ENCODE measurements at places on chromosomes 7 and 10.

DNA sequence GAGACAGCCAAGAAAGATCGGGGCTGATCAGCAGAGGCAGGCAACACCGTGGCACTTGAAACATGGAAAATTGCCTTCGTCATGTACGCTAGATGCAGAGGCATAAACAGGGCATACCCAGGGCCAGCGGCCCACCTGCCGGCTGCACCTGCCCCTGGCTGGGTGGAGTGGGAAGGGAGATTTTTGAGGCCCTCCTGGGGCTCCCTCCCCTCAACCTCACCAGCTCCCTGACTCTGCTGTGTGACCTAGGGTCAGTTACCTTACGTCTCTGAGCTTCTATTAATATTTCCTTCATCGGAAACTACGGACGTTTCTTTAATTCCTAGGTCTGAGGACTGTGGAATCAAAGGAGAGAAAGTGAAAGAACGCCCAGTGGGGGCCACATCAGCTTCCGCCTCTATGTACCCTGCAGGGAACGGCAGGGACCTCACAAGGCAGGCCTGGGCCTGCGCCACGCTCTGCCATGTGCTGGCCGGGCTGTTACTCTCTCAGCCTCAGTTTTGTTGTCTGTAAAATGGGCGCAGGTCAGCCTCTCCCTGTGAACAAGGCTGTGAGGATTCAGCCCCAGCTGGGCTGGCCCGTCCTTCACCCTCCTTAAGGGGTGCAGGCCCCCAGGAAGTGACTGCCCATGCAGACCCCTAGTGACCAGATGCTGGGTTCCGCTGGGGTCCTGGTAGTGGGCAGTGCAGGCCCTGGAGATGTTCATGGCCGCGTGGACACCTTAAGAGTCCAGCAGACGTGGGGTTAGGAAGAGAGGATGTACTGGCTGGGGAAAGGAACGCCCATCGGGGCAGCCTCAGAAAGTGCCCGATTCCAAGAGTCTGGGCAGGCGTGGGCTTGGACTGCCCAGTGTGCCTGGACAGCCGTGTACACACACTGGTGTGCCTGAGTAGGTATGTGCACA is 22.7 kb downstream of the ELFN1 start:
- DNase-seq, result no peak

- DNase-seq, result no peak
Observed at GRCh38 chr7:80770675-80771081, 132.2 kb downstream of the CD36 start.

DNA sequence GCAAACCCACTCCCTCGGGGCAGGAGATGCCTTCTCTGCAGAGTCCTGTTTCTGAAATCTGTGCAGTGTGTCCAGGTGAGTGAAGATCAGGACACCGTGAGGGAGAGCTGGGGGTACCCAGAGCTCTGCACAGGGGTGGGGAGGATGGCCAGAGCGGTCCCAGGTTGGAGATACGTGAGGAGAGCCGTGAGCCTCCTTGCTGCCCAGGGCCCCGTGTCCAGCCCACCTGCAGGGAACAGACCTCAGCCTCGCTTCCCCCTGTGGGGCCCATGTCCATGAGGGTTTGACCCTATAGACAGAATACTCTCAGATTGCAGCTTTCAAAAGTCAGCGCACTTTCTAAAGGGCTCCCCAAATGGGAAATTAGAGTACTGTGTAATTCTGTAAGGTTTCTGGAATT is 66.5 kb upstream of the EN2 start:
- DNase-seq, result no peak

- DNase-seq, result no peak
Observed at GRCh38 chr7:146864644-146865043, 748.0 kb downstream of the CNTNAP2 start.

GRCh38 chr10:101495324-101495925 is 92.6 kb downstream of the POLL start:
- DNase-seq, result no peak

DNA sequence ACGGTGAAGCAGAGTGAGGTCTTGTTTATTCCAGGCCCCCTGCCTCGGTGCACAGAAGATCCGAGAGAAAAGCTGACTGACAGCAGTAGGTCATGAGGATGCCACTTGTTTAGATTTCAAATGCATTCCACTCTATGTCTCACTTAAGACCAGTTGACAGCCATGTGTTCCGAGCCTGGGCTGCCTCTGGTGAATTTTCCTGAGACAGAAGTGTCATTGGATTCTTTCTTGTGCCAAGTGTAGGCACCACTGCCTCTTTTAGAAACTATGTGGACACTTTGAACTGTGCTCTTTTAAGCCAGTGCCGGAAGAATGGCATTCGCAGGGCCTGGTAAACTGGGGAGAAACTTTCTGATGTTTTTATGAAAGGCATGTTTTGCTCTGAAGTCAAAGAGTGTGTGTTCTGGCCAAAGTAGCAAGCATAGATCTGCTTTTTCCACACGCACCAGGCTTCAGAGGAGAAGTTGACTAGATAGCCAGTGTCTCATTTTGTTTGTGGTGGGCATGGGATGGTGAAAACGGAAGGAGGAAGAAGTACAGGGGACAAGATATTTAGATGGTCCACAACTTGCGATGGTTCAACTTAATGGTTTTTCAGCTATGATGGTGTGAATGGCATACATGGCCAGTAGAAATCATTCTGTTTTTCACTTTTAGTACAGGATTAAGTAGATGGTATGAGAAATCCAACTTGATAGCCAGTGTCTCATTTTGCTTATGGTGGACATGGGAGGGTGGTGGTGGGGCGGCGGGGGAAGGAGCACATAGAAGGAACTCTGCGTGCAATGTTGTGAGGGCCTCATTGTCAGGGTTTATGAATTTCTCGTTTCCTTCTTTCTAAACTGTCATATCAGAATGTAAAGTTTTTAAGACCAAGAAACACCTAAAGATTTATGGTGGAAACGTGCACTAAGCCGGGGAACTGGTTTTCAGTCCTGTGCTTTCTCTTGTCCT is 41.5 kb downstream of the CYP17A1 start:
- no peak for DNase-seq

DNA sequence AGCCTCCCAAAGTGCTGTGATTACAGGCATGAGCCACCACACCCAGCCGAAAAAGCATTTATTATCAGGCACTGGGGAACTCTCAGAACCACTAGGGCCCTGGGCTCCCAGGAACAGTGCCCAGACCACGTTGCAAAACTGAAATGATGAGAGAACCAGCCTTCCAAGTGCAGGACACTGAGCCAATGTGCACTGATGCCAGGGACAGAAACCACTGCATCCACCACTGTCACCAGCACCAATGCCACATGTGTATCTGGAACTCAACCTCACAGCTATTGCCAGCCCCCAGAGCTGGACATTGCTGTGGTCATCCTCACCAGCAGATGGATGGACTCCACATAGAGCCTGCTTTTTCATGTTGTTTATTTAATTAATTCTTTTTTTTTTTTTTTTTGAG is 28.2 kb upstream of the TPST1 start:
- DNase-seq, result no peak

DNA sequence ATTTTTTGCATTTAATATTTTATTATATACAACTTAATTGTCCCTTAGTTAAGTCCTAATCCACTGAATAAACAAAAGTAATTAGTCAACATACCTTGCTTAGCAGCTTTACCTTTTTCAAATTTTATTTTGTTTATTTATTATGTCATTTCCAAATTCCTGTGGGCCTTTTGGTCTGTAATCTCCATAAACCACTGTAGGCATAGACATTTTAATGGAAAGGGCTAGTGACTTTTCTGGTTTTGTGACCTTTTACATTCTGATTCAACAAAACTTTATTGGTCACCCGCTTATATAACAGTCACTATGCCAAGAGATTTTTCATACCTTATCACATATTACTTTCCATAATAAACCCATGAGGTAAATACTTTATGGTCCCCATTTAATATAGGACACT is 181.3 kb upstream of the PRPS1L1 start:
- DNase-seq, result no peak

DNA sequence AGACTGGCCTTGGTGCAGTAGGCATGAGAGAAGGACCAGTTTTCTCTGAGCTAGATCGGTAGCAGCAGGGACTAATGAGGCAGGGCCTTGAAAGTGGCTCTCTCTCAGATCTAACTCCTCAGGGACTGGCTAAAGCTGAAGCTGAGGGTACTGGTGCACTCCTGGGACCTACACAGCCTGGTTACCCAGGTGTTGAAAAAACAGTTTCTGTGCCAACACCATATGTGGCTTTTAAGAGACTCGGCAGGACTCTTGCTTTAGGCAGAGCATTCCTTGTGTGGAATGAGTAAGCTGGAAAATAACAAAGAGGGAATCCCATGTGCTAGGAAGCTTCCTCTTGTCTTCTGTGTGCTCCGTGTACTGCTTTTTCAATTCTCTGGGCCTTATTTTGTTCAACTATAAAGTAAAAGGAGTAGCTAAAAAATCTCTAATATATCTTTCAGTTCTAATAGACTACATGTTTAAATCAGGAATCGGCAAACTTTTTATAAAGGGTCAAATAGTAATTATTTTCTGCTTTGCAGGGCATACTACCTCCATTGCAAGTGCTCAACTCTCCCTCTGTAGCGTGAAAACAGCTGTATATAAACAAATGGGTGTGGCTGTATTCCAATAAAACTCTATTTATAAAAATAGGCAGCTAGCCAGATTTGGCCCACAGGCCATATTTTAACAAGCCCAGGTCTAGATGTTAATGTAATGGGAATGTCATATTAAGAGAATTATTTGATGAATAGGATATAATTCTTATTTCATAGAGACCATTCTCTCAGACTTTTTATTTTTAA is 186.1 kb upstream of the KAT6B start:
- no peak for DNase-seq

GRCh38 chr7:145845345-145845744 is 271.3 kb upstream of the CNTNAP2 start:
- no peak for DNase-seq

DNA sequence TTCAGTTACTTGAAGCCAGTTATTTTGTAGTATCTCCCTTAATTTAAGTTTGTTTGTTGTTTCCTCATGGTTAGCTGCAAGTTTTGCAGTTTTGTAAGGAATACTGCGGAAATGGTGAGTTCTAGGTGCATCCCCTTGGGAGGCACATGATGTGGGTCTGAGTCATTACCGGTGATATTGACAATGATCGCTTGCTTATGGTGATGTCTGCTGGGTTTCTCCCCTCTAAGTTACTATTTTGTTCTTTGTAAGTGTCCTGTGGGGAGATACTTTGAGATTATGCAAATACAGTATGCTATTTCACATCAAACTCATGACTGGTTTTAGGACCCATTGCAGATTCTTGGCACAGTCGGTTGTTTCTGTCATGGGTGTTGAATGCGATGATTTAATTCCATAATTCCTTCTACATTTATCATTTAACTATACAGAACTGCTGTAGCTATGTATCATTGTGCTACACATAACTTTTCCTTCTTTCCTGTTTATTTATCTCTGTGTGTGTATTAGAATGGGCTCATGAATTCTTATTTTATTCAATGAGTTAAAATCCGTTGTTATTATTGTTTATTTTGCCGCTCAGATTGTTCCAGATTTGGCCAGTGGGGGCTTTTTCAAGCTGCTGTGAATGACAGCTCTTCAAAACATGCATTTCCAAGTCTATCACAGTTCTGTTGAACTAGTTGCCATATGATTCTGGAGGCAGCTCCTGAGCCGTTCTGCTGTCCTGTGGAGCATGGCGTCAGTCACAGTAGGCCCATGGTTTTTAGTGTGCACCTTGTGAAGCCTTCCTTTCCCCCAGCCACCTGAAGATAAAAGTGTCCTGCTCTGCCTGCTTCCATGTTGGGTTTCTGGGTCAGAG is 18.4 kb downstream of the TSPAN14 start:
- no peak for DNase-seq

GRCh38 chr7:12623885-12624498 is 53.5 kb downstream of the SCIN start:
- DNase-seq, result no peak

All from esophagus squamous epithelium (tissue), 5 donors.